MM.1S (cell line): ENCODE measurements at places on chromosomes 11 and 22.

DNA sequence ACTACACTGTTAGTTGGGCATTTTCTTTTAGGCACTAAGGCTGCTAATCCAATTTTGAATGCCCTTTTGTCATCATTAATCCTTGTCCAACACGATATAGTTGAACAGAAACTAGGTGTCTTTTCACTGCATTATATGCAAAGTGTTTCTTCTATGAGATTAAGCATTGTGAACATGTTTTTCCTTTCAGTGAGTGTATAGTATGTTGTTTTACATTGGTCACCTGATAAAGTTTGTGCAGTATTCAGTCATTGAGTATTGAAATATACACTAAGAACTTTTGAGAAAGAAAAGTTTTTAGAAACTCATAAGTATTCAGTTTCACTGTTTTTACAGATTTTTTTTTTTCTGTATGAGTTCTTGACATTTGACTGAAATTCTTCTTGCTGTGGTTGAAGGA, 59.0 kb downstream of the ZC3H12C start:
- H3K27ac ChIP-seq: no peak overlapping the region
- no peak overlapping the region for H3K4me3 ChIP-seq
- DNase-seq: no peak
- H3K27me3 ChIP-seq: no peaks in the 10 kb centered on the region
- no peaks in the 10 kb centered on the region for H3K4me1 ChIP-seq

GRCh38 chr22:44337678-44338004, 24.9 kb upstream of the SHISAL1 start:
- DNase-seq: no peak
- H3K36me3 ChIP-seq: no peaks in the 10 kb centered on the region
- H3K27me3 ChIP-seq: peaks cover 65% of the 10 kb centered on the region
- H3K4me1 ChIP-seq: peaks cover 19% of the 10 kb centered on the region
- no peak overlapping the region for H3K4me3 ChIP-seq
- H3K27ac ChIP-seq: no peak overlapping the region

GRCh38 chr11:111413849-111414248, 34.8 kb upstream of the POU2AF1 start:
- no peaks in the 10 kb centered on the region for H3K36me3 ChIP-seq
- peaks cover 97% of the 10 kb centered on the region for H3K4me1 ChIP-seq
- peak overlapping the region; percentile 75; the same call in 1 of the 2 replicates for H3K27ac ChIP-seq
- DNase-seq: no peak
- no peak overlapping the region for H3K4me3 ChIP-seq

DNA sequence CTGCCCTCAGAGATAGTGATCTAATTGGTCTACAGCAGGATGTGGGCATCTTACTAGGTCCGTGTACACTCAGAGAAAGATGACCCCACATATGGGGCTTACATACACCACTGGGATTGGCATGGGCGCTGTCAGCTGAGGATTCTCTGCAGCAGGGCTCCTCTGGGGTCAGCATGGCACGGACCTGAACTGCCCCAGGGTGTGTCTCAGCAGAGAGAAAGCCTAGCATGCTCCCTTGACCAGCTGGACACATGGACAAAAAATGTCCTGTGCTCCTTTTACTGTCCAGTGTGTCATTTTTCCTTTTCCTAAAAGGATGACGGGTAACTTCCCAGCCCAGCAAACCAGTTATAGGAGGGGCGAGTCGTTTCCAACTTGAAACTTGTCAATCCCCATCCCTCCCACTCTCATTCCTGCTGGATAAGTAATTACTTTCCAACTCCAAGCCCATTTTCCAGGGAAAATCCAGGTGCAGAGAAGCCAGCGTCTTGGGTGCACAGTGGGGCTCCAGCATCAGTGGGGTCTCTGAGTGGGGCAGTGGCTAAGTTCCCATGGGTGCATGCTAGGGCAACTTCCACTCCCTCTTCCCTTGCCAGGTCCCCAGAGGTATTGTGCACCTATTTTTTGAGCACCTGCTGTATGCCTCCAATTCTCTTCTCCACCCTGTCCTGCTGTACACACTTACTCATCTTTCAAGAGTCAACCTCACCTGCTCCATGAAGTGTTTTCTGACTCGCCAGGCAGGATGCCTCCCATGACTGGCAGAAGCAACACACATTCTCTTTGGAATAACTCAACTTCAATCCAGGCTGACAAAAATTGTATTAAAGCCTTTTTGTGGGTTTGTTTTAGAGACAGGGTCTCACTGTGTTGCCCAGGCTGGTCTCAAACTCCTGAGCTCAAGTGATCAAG, 5.0 kb downstream of the VSTM5 start:
- no peak for DNase-seq
- no peak overlapping the region for H3K27ac ChIP-seq
- no peaks in the 10 kb centered on the region for H3K27me3 ChIP-seq
- no peak overlapping the region for H3K4me3 ChIP-seq
- no peaks in the 10 kb centered on the region for H3K4me1 ChIP-seq

- H3K36me3 ChIP-seq: no peaks in the 10 kb centered on the region
- no peaks in the 10 kb centered on the region; the same call in 1 of the 2 replicates for H3K4me1 ChIP-seq
- H3K27me3 ChIP-seq: peaks cover 86% of the 10 kb centered on the region
- no peak within 1 kb of the TSS for H3K27ac ChIP-seq
- H3K4me3 ChIP-seq: no peak within 1 kb of the TSS
- no peak for DNase-seq
These were observed at the start of gene SCN4B for GRCh38 chr11:118152552-118153471. Gene SCN4B, minus strand, starts transcription at chr11:118152823. Its CDS starts 150 bp downstream, at chr11:118152673.

GRCh38 chr11:65419772-65420481, 2.7 kb upstream of the NEAT1 start:
- H3K4me3 ChIP-seq: peak overlapping the region; percentile 75
- peak overlapping the region; percentile 100 for H3K27ac ChIP-seq
- no peaks in the 10 kb centered on the region for H3K27me3 ChIP-seq
- H3K4me1 ChIP-seq: peaks cover 32% of the 10 kb centered on the region
- DNase-seq: peak; percentile 95
- H3K36me3 ChIP-seq: no peaks in the 10 kb centered on the region

DNA sequence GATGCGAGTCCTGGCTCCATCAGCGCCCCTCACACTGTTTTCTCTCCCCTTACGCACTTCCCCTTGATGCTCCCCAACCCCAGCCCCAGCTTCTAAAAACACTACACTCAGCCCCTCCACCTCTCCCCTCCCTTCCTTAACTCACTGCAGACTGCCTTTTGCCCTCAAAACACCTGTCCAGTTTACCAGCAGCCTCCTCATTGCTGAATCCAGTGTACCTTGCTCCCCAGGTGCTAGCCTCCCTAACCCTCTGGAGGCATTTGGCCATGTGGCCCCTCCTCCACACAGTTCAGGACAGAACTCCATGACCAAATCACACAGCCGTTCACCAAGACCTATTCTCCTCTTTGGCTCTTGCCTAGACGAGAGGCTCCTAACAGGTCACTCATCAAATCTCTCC, 2.8 kb upstream of the GALR3 start:
- H3K4me3 ChIP-seq: no peak overlapping the region
- no peaks in the 10 kb centered on the region for H3K36me3 ChIP-seq
- H3K27ac ChIP-seq: no peak overlapping the region
- peaks cover 4% of the 10 kb centered on the region for H3K4me1 ChIP-seq
- peaks cover 29% of the 10 kb centered on the region for H3K27me3 ChIP-seq

DNA sequence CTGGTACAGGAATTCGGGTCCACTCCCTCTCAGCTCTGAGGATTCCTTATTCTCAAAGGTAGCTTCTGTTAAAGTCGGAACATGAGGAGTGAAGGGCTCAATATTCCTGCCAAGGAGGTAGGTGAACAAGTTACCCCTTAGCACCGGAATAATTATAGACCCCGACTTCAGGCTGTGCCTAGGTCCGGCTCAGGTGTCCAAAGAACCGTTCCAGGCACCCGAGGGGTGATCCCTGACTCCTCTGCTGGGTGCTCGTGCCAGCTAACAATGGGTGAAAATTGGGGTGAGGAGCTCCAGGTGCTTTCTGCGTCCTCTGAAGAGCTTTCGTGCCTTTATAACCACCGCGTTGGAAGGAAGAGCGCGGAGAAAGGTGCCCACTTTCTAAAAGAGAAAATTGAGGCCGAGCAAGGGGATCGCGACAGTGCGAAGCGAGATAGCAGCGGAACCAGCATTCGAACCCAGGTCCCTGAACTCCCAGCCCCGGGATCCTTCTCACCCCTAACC, 393 bp downstream of the CYB561A3 start:
- H3K4me1 ChIP-seq: peaks cover 15% of the 10 kb centered on the region; the same call in 1 of the 2 replicates
- peak overlapping the region; percentile 83 for H3K4me3 ChIP-seq
- DNase-seq: peak; percentile 9
- H3K27ac ChIP-seq: peak overlapping the region; percentile 98; the same call in 1 of the 2 replicates

- no peak overlapping the region for H3K27ac ChIP-seq
- H3K27me3 ChIP-seq: no peaks in the 10 kb centered on the region
- H3K36me3 ChIP-seq: no peaks in the 10 kb centered on the region
- DNase-seq: no peak
- peaks cover 29% of the 10 kb centered on the region for H3K4me1 ChIP-seq
These were observed 13.0 kb downstream of the CLPB start for GRCh38 chr11:72421351-72421750.

DNA sequence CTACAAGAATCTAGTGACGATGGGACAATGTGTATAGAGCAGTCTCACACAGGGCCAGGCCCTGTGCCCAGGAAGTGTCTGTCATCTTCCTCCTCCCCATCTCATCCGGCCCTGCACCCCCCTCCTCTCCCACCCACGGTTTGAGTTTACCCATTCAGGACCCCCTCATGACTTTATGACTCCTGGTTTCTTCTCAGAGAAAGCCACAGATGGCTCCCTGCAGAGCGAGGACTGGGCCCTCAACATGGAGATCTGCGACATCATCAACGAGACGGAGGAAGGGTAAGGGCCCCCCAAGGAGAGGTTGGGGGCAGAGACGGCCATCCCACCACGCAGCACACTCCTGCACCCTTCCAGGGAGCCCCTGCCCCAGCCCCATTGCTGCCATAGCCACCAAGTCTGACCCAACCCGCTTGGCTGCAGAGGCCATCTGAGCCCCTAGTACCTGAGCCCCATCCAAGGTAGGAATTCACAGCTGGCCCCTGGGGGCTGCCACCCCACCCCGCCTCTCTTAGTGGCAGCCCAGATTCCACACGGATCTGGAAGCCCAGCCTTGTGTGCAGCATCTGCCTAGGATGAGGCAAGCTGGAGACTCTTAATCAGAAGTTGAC, 18.1 kb downstream of the TOM1 start:
- peaks cover under 1% of the 10 kb centered on the region; the same call in 1 of the 2 replicates for H3K4me1 ChIP-seq
- H3K4me3 ChIP-seq: no peak overlapping the region
- no peaks in the 10 kb centered on the region for H3K36me3 ChIP-seq
- H3K27ac ChIP-seq: no peak overlapping the region
- no peak for DNase-seq

GRCh38 chr11:20042045-20042639, 118.1 kb downstream of the DBX1 start:
- DNase-seq: no peak
- H3K27ac ChIP-seq: no peak overlapping the region
- H3K4me1 ChIP-seq: no peaks in the 10 kb centered on the region
- no peak overlapping the region for H3K4me3 ChIP-seq
- H3K36me3 ChIP-seq: no peaks in the 10 kb centered on the region

DNA sequence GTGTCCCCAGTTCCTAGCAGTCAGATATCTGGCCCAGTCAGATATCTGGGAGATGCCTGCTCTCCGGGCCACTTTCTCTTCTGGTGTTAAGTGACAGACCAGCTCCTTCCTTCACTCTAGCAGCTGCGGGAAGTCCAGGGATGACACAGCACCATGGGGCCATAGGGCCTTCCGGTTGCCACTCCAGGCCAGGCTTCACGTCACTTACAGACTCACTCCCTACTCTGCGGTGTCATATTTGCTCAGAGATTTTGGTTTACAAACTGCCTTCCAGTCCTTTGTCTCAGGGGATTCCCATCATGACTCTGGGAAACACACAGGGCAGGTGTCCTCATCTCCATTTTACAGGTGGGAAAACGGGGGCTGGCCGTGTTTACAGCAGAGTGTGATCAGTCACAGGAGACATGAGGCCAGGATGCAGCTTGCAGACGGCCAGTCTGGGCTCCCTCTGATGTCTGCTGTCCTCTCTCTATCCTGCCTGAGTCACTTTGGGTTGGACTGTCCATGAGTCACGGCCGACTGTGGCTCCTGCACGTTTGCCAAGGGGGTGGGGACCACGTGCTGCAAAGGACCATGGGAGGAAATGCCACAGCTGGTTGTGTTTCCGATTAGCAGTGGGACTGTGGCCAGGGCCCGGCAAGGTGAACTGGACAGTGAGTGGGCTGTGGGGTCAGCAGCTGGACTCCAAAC, 8.2 kb upstream of the TBC1D22A start:
- H3K4me1 ChIP-seq: peaks cover 9% of the 10 kb centered on the region
- H3K36me3 ChIP-seq: no peaks in the 10 kb centered on the region
- H3K27ac ChIP-seq: no peak overlapping the region

DNA sequence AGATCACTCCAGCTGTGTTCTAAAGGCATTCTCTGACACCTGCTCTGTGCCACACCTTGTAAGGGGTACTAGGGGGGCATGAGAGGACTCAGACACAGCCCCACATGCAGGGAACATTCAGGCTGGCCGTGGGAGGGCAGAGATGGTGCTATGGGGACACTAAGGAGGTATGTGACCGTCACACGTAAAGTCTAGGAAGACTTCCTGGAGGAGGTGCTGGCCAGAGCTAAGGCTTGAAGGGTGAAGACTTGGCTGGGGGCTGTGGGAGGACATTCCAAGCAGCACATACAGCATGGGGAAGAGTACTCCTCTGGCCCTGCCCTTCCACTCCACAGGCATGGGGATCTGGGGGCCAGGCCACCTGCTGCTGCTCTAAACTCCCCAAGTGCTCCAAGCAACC, 48.5 kb upstream of the TCF20 start:
- no peak overlapping the region for H3K27ac ChIP-seq
- H3K4me3 ChIP-seq: no peak overlapping the region
- no peak for DNase-seq
- H3K4me1 ChIP-seq: peaks cover 6% of the 10 kb centered on the region; the same call in 1 of the 2 replicates
- H3K36me3 ChIP-seq: no peaks in the 10 kb centered on the region
- H3K27me3 ChIP-seq: peaks cover 33% of the 10 kb centered on the region

DNA sequence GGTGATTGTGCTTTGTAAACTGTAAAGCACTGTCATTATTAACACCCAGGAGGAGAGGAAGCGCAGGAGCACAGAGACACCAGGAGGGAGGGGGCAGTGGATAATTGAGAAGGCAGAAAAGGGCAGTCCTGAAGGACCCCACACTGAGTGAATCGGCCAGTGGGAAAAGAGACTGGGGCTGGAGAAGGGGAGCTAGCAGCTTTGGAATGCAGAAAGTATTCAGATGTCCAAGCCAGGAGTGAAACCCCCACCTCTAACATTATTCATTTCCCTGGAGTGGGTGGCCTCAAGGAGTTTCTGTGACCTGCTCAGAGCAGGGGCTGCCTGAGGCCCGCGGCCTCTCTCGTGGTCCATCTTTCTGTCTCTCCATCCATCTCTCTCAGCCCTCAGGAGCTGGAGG, 38.0 kb upstream of the CDON start:
- H3K36me3 ChIP-seq: no peaks in the 10 kb centered on the region
- H3K27me3 ChIP-seq: no peaks in the 10 kb centered on the region
- H3K27ac ChIP-seq: no peak overlapping the region
- H3K4me1 ChIP-seq: peaks cover 21% of the 10 kb centered on the region

GRCh38 chr11:15289723-15290122, 175.0 kb downstream of the INSC start:
- no peaks in the 10 kb centered on the region for H3K4me1 ChIP-seq
- no peaks in the 10 kb centered on the region for H3K36me3 ChIP-seq
- H3K27me3 ChIP-seq: no peaks in the 10 kb centered on the region
- H3K4me3 ChIP-seq: no peak overlapping the region
- no peak for DNase-seq

GRCh38 chr11:18721561-18722292, 4.3 kb downstream of the IGSF22 start:
- DNase-seq: peak; percentile 63
- H3K36me3 ChIP-seq: no peaks in the 10 kb centered on the region
